Hindlimb muscle (tissue), 1 donor: ENCODE measurements at places on chromosomes 2 and 18. TPM values are rescaled to one million over a fixed set of nuclear protein-coding genes. Genes with fewer than 3 reads are reported as not detected.

CASP10 gene
- 7.0 TPM for polyA plus RNA-seq

- no peak for DNase-seq
Observed at GRCh38 chr2:55027226-55027625, 23.0 kb downstream of the RTN4 start.

- DNase-seq: no peak
Observed at GRCh38 chr18:38644875-38645641, 1079.5 kb upstream of the CELF4 start.

DNA sequence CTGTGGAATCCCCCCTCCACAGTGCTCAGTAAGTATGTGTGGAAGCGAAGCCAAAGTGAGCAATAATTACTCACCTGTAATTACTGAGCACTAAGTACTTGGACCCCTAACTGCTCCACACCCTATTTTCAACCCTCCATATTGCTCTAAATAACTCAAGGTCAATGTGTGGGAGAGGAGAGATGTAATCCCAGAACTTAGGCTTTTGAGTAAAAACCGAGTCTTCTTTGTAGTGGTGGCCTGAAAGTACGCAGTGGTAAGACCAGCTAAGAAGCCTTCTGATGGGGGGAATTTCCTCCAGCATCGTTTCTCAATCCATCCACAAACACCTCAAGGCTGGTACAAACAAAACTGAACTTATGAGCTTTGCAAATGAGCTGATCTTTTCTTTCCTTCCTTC is 551.6 kb downstream of the ZEB2 start:
- no peak for DNase-seq

FAM124B gene
- 7.0 TPM for polyA plus RNA-seq

GRCh38 chr2:185876234-185876633 is 137.6 kb downstream of the FSIP2 start:
- DNase-seq: no peak

GRCh38 chr2:23269747-23270146 is 115.2 kb upstream of the KLHL29 start:
- DNase-seq: no peak

DNA sequence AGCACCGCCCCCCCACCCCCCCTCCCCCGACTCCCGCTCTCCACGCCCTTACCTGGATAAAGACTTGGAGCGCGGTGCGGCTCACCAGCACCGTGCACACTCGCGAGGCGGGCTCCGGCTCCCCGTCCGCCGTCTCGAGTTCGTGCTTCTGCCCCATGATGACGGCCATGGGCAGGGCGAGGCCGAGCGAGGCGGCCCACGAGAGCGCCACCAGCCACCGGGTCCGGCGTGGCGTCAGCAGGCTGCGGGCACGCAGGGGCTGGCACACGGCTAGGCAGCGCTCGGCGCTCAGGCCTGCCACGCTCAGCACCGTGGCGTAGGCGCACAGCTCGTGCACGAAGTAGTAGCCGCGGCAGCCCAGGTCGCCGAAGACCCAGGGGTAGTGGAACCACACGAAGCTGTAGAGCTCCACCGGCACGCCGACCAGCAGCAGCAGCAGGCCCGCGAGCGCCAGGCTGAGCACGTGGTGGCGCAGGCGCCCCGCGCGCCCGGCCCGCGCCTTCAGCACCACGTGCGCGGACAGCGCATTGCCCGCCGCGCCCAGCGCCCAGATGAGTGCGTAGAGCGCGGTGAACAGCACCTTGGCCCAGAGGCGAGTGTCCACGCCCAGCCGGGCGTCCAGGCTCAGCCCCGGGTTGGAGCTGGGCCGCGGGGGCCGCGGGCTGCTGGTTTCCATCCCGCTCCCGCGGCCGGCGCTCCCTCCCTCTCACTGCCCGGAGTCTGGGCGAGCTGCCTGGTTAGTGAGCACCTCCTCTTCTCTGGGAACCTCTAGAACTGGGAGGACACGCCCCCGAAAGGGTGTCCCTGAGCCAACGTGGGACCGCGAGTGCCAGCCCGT is at the start of gene NTSR2:
Gene NTSR2 (minus strand): TSS at position 742 of the 838 bp plus-strand sequence. CDS start 66 bp downstream, at position 676.
- DNase-seq: peak; percentile 76

DNA sequence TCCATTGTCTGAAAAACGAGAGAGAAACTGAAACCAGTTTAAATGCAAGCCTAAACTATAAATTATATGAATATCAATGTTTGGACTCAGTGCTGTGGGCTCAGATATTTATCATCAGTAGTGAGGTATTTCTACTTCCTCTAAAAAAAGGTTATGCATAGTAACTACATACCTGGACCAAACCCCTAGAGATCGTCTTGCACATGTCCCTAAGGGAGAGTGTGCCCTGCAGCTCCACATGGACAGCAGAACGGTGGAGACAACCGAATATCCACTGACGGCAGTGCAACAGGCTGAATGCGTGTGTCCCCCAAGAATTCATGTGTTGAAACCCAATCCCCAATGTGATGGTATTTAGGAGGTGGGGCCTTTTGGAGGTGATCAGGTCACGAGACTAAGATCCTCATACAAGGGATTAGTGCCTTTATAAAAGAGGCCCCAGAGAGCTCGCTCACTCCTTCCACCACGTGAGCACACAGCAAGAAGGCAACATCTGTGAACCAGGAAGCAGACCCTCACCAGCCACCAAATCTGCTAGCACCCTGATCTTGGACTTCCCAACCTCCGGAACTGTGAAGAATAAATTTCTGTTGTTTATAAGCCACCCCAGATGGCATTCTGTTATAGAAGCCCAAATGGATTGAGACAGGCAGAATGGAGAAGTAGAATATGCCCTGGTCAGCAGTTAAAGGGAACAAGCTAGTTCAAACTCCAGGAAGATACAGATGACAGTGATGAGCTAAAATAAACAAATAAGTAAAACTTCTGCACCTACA is 208.4 kb downstream of the ANAPC1 start:
- no peak for DNase-seq

GRCh38 chr18:61502472-61502871 is 169.2 kb downstream of the CDH20 start:
- peak; percentile 73 for DNase-seq

GRCh38 chr2:43637030-43637803 is at the start of gene PLEKHH2:
TSS of gene PLEKHH2 (plus strand) at chr2:43637260. CDS start at chr2:43644674, 7,414 bp downstream.
- peak; percentile 90 for DNase-seq

DNA sequence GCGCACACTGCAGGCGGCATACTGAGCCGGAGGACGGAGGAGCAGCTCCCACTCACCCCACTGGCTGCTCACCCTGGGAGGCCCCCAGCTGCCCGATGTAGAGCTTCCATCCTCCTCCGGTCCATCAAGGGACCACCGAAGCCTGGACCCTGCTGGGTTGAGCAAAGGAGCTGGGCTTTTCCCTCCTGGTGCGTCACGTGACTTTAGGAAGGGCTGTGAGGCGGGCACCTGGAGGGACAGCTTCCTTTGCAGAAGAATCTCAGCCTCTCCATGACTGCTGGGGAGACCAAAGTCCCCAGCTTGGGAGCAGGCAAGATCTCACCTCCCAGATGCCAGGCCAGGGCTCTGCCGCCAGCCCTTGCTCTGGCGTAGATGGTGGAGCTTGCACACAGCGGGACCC is 102.7 kb downstream of the TWIST2 start:
- DNase-seq: no peak

- no peak for DNase-seq
Observed at GRCh38 chr18:72530622-72531021, 13.5 kb downstream of the CBLN2 start.

DNA sequence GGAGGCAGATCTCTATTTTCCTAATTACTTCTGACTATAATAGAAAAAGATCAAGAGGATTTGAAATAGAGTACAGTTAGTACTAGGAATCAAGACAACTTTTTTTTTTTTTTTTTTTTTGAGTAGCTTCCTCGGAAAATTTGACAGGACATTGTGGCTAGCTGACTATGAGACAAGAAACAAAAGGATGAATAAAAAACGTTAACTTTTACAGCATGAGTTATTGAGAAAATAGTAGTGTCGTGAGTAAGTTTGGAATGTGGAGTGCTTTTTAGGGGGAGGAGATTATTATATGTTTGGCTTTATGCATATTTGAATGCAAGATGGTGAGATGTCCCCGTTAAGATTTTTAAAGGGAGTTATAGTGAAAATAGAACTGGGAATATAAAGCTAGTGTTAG is 27.7 kb upstream of the CPS1 start:
- no peak for DNase-seq

TBR1 gene
- not detected for polyA plus RNA-seq

DNA sequence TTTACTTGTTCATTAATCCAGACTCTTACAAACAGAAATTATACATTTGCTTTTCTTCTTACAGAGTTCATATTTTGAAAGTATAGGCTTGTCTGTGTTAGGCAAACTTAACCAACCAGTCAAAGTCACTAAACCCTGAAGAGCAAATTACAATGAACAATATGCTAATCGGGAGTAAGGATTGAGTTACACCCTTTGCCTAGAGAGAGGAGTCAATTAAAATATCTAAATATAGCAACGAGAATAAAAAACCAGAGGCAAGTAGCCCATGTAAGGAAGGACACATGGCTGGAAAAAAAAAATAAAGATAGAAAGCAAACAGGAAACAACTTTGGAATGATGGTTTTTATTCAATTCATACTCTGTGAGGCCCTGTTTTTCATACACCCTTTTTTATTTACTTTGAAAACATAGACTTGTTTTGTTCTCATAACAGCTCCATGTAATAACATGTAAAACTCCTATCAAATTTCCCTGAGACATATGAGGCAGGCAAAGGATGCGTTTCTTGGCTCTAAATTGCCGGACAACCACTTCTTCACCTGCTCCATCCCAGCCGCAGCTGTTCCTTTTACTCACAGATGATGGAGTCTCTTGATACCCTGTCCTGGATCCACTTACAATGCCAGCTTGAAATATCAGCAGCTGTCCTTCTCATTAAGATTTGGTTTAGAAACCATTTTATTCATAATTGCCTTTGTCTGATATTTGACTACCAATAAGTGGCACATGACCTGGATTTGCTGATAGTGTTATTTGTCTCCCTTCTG is 767.7 kb upstream of the GCFC2 start:
- DNase-seq: peak; percentile 22

- DNase-seq: no peak
Observed at GRCh38 chr2:7014174-7014640, 97.0 kb downstream of the RNF144A start.

REG3A gene
- not detected for polyA plus RNA-seq

DNA sequence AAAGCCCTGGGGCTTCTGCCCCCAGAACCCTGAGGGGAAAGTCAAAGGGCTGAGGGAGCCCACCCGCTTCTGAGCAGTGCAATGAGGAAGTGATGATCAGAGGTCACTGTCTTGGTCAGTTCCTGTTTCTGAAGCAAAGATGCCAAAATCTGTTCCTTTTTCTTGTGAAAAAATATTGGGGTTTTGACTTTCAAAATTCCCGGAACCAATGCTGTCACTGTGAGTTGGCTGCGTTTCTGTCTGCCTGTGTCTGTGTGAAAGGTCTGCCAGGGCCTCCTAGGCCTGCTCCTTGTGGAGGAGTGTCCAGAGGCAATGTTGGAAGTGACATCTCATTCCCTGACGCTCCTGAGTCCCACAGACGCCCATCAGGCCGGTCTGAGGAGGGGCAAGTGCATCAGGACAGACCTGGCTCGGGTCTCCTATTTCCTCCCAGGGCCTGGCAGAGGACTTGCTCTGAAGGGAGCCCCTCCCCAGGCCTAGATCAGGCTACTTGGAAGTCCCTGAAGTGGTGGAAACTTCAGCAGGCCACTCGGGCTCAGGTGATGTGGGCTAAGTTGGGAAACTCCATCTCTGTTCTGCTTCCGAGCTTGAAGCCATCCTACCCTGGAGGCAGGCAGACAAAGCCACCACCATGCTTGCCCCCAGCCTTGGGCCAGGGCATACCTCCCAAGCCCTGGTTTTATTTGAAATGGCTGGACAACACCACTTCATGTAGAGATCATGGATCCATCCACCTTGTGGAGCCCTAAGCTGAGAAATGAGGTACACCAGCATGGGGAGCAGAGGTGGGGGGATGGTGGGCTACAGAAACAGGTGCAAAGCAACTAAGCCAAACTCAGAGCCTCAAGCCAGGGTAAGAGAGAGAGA is 51.0 kb downstream of the PKDCC start:
- no peak for DNase-seq

DNA sequence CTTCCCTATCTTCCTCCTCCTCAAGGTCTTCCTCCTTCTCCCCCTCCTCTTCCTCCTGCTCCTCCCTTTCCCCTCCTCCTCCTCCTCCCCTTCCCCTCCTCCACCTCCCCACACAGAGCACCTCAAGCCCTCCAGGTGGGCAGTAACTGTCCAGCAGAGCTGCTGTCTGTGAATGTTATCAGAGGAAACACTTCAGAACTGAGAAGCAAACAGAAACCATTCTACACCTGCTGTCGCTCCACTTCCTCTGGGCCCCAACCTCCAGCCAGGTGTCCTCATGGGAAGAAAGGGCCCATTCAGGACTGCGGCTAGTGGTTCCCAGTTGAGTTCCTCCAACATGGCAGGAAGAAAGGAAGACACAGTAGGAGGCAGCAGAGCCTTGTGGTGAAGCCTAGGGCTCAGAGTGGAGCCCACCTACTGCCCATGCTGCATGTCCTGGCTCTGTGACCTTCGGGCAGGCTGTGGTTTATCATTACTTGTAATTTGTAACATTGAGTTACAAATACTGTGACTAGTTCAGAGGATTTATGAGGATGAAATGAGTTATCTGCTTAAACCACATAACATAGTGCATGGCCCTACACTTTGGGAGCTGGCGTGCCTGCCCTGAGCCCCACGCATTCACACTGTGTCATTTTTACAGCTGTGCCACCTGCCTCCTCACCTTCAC is 165.9 kb upstream of the ID2 start:
- DNase-seq: no peak

STAMBP gene
- polyA plus RNA-seq: 40.3 TPM

GRCh38 chr2:223046470-223047040 is 5.4 kb upstream of the KCNE4 start:
- DNase-seq: no peak

GRCh38 chr2:1170711-1171110 is 220.1 kb downstream of the SNTG2 start:
- DNase-seq: no peak
